Astrocyte (in vitro differentiated cells and primary cell): ENCODE measurements at places on chromosomes 7 and 10. TPM values are rescaled to one million over a fixed set of nuclear protein-coding genes. Genes with fewer than 3 reads are reported as not detected.

MLXIPL gene
- total RNA-seq: 0.41 TPM in 1 of 2 replicates, not detected in the other

ASAH2 gene
- total RNA-seq: 1.4 and 2.4 TPM in 2 replicates

HEPACAM2 gene
- not detected in 2 replicates for total RNA-seq

ATP6V0A4 gene
- 0.19 and 0.25 TPM in 2 replicates for total RNA-seq

BRAT1 gene
- total RNA-seq: 18.7 and 19.7 TPM in 2 replicates

FBXL13 gene
- total RNA-seq: 1.2 and 1.6 TPM in 2 replicates

POLR2J3 gene
- 10.0 and 12.2 TPM in 2 replicates for total RNA-seq

- DNase-seq: no peak
Observed at GRCh38 chr10:130801784-130802183, 509.7 kb downstream of the TCERG1L start.

GRCh38 chr7:156147756-156148504 lies 335.7 kb upstream of the SHH start:
- no peak for DNase-seq

GRCh38 chr7:11427686-11428273 lies 404.2 kb downstream of the THSD7A start:
- DNase-seq: peak; percentile 54

GRCh38 chr7:46558482-46559193 lies 637.6 kb upstream of the IGFBP3 start:
- peak; percentile 79 for DNase-seq

DNA sequence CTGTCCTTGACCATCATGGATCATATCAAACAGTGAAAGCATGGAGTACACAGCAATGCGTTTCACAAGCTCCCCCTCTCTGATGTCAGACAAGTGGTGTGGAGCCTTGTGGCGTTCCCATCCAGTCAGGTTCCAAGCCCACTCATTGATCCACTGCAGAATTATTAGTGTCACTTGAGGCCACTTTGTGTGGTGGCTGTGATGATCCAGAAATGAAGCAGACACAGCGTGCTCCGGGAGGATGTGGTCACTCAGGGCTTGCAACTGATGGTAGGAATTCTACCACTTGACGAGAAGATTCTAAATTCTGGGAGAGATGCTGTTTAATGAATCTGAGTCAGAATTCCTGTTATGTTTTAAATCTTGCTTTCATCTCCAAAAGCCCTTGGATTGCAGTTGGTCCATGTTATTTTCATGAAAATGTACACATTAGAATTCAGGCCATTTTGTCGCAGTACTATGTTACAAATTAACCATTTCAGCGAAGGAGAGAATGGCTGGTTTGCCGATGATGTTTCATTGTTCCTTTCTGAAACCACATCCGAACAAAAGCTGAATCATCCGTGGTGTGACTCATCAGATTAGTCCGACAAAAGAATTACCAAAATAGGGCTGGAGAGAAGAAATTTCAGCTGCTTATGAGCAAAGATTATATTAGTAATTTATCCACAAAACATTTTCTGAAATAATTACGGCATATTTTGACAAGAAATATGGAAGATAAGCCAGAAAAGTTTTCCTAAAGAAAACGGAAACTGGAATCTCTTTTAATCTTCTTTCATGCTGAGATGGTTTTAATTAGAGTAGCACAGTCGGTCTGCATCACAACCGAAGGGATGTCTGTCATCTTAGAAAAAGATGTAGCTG lies 48.1 kb downstream of the INSYN2A start:
- DNase-seq: peak; percentile 90

DNA sequence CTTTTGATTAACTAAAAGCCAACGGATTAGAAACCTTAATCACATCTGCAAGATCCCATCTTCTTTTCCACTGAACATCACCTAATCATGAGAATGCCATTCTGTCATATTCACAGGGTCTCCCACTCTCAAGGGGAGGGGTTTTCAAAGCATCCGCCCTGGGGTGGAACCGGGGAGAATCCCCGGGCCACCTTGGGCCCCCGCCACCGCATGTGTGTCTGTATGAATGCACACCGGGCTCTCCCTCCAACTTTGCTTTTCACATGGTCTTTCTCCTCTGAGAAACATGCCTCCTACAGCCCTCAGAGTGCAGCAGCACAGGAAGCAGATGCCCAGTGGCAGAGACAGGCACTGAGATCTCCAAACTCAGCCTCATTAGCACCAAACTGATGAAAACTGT lies 233.2 kb upstream of the PPP2R2D start:
- no peak for DNase-seq

- no peak for DNase-seq
Observed at GRCh38 chr10:22324413-22324812, 3.5 kb downstream of the BMI1 start.

DNA sequence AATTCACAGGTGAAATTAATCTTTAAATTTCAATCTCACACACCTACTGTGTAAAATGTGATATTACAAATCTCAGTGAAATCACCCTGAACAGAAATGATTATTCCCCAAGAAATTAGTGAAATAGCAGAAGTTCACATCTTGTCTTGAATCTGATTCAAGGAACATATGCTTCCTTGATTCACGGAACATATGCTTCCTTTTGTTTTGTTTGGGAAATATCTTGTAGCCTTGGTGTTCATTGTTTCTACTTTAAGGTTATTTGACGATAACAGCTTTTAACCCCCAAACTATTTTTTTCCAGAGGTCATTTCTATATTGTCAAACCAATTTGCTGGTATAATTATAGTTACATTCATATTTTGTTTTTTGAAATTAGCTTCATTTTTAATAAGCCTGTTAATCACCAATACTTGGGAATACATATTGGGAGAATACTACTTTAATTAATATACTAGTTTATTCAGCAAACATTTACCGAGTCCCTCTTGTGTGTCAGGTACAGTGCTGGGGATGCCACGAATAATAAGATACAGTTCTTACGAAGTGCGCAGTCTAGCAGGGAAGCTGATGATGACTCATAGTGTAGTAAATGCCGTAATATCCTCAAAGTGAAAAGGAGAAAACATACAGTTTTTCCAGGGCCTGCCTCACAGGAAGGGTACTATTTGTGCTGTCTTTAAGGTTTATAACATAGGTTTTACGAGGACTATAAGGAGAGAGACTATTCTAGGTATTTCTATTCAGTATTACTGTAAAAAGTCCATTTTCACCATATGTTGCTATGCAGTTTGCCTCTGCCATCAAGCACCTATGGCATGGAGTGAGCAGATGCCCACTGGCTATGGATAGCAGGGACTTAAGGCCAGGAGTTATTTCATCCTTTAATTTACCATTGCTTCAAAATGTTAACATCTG lies 32.5 kb downstream of the PRKAR2B start:
- DNase-seq: peak; percentile 7

- no peak for DNase-seq
Observed at GRCh38 chr7:91634485-91635177, 245.9 kb downstream of the MTERF1 start.

- no peak for DNase-seq
Observed at GRCh38 chr10:59870152-59870551, 36.2 kb downstream of the CCDC6 start.

- peak; percentile 73 for DNase-seq
Observed at GRCh38 chr7:130010689-130011412, 40.3 kb downstream of the ZC3HC1 start.

GRCh38 chr7:22759721-22760120 lies 32.7 kb downstream of the IL6 start:
- DNase-seq: peak; percentile 25

- no peak for DNase-seq
Observed at GRCh38 chr10:131943021-131943814, 38.5 kb downstream of the BNIP3 start.

DNA sequence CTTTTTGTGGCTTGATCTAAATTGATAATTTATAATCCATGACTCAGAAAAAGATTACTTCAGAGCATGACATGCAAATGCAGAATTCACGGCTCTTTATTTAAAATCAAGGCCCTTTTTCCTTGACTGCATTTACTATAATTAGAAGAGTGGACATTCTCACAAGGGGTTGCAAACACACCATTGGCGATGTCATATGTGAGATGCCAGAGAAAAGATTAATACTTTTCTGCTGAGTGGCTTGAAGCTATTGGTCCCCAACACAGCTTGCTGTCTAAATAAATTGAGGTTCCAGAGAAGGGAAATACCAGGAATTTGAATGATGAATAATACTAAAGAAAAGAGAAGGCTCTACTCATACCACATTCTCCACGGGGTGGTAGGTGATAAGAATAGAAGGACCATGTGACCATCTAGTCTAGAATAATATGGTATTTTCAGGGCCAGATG lies 78.7 kb upstream of the ARID5B start:
- peak; percentile 83 for DNase-seq
